Uterus (tissue), 4 donors: ENCODE measurements at places on chromosomes 6 and 20.

- no peak for DNase-seq
These were observed 16.0 kb downstream of the CHMP4B start for GRCh38 chr20:33827109-33827508.

- DNase-seq: peak; percentile 94
These were observed at the start of gene MYL9 for GRCh38 chr20:36541227-36541767. TSS of gene MYL9 (plus strand) at chr20:36541519. CDS start at chr20:36544885, 3,366 bp downstream.

GRCh38 chr20:40848526-40848925, 159.5 kb upstream of the MAFB start:
- no peak for DNase-seq

- DNase-seq: no peak
These were observed 28.4 kb downstream of the SNPH start for GRCh38 chr20:1294497-1294896.

DNA sequence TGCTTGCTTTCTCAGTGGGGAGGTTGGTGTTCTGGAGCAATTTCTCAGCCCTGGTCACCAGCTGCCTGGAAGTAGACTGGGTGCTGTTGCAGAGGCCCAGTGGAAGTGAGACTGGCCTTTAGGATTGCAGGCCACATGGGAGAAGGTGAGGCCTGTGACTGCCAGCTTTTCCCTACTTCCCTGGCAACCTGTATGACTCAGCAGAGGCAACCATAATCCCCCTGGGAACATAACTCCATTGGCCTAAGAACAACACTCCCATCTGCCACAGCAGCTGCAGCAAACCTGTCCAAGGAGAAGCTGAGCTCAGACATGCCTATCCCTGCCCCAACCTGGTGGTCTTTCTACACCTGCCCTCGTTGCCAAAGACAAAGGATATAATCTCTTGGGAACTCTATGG, 473.5 kb upstream of the SPTLC3 start:
- no peak for DNase-seq
